ENCODE measurements at places on chromosomes 2 and 18. TPM values are rescaled to one million over a fixed set of nuclear protein-coding genes. Genes with fewer than 3 reads are reported as not detected.

IL18RAP gene
- 2.1 TPM for total RNA-seq

GCG gene
- total RNA-seq, result not detected

C2orf66 gene
- total RNA-seq, result not detected

FAM124B gene
- 0.42 TPM for total RNA-seq

DNA sequence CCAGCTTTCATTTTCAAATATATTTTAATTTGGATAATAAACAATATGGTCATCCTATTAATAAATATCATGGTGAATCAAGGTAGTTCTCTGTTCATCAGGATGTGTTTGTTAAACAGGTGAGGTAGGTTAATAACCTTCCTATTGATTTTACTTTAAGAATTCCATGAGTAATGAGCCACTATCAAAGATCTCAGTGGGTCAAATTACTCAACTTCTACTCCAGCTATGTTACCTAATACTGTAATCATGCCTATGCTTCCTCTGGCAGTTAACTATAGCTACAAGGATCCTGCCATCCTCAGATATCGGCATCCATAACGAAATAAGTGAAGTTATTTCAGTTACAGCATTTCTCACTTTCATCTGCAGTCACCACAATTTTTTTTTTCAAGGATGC lies 289.6 kb upstream of the SLC8A1 start:
- no peak for DNase-seq

DNA sequence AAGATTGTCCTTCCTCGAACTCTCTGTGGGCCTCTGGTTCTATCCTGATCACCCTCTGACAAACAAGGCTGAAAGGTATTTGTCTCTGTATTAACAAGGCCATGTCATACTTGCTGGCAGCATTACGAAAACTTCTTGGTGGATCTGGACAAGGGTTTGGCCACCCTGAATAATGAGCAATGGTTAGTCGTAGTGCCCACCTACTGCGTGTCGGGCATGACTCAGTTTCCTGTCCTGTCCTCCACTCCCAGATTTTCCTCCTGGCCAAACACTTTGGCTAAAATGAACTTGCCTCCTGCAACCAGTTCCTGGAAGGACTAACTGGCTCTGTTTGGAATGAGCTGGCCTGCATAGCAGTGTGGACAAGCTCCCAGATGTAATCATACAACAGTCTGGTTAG lies 198.5 kb upstream of the SMIM21 start:
- no peak for DNase-seq

GRCh38 chr2:37560241-37560848 lies 111.1 kb downstream of the CDC42EP3 start:
- DNase-seq, result no peak

DNA sequence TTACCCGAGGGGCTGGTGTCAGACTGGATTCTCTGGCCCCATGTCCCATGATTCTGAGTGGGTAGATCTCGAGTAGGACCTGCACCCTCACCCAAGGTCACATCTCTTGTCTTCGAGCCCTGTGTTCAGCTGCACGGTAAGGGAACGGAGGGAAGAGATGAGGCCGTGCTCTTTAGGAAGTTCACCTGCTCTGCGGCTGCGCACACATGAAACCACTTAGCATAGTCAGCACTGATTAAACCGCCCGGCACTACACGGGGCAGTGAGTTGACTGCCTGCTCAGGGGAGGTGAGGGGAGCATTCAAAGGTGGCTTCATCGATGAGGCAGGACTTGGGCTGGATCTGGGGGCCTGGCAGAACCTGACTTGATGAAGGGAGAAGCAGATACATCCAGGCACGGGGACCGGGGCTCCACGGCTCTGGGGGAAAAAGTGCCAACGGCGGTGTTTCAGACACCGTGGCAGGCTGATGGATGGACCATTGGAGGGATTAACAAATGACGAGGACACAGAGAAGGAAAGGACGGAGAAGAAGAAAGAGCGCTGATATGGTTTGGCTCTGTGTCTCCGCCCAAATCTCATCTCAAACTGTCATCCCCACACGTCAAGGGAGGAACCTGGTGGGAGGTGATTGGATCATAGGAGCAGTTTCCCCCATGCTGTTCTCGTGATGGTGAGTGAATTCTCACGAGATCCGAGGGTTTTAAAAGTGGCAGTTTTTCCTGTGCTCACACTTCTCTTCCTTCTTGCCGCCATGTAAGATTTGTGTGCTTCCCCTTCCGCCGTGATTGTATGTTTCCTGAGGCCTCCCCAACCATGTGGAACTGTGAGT lies 248.6 kb downstream of the CYP26B1 start:
- no peak for DNase-seq

GRCh38 chr2:75030218-75031009 lies 72.0 kb downstream of the POLE4 start:
- DNase-seq, result no peak
